NCI-H748 treated with DMSO at 0.1 percent for 48 hours (cell line): ENCODE measurements at places on chromosomes 7 and 10.

GRCh38 chr7:4820967-4821471 is 40.8 kb downstream of the PAPOLB start:
- no peak for DNase-seq

- DNase-seq = no peak
These were observed 27.7 kb upstream of the VIPR2 start for GRCh38 chr7:159172400-159172799.

DNA sequence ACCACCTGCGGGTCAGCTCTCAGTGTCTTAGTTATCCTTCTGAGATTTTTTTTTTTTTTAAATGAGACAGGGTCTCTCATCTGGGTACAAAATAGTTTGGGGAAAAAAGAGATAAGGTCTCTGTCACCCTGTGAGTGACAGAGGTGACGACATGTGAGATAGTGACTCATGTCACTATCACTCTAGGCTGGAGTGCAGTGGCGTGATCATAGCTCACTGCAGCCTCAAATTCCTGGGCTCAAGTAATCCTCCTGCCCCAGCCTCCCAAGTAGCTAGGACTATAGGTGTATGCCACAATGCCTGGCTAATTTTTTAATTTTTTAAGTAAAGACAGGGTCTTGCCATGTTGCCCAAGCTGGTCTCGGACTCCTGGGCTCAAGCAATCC is 10.4 kb downstream of the BLVRA start:
- DNase-seq = no peak

DNA sequence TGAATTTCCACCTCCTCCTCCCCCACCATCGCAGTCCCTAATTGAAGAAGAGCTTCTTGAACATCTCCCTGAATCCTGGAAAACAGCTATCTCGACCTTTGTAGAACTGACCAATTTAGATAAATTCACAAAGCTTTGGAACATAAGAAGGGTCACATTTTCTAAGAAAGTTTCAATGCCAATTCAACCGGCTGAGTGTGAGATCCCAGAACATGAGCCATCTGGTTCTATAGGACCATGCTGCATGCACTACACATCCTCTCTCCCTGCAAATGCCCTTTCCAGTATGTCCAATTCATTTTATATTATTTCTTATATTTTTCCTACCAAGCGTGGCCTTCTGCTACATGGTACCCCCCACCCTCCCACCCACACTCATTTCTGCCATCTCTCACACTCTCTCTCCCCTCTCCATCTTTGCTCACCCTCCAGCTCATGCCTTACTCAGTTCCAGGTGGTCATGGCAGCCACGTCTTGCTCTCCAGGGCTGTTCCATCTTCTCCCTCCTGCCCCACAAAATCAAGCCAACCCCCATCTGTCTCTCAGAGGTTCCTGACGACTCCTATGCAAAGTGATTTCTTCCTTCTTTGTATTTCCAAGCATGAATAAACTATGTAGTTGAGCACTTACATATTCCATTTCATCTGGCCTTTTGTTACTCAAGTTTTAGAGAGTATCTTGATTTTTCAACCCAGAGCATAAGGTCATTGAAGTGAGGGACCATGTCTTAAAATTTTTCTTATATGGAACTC is 19.3 kb downstream of the FRMD4A start:
- DNase-seq = no peak

- DNase-seq = no peak
These were observed 74.6 kb upstream of the LYZL2 start for GRCh38 chr10:30704026-30704600.

DNA sequence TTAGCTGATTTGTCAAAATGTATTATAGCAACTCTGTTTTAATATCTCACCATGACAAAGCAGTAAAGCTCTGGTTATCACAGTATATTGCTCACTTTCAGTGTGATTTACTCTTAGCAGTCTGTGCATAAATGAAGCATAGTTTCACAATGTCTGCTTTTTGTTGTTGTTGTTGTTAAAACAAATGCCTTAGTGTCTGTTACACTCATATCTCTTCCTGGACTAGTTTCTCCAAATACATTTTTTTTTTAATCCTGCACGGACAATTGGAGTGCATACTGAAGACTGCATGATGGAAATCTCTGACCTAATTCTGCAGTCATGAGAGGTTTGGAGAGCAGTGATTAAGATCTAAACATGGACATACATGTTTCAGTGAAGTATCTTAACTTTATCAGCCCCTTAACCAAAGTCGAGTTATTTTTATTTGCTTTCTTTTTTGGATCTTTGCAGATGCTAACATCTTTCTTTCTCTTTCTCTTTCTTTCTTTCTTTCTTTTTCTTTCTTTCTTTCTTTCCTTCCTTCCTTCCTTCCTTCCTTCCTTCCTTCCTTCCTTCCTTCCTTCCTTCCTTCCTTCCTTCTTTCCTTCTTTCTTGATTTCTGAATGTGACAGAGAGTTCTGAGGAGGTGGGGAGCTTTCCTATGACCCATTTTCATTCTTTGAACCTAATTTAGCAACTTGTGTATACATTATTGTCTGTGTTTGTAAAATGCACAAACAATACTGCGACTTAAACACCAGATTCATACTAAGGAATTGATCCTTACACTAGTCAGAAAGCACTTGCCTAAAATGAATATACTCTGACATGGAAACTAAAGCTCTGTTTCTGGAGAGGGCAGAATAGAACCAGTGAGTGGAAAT is 161.5 kb upstream of the AGR3 start:
- DNase-seq = no peak

DNA sequence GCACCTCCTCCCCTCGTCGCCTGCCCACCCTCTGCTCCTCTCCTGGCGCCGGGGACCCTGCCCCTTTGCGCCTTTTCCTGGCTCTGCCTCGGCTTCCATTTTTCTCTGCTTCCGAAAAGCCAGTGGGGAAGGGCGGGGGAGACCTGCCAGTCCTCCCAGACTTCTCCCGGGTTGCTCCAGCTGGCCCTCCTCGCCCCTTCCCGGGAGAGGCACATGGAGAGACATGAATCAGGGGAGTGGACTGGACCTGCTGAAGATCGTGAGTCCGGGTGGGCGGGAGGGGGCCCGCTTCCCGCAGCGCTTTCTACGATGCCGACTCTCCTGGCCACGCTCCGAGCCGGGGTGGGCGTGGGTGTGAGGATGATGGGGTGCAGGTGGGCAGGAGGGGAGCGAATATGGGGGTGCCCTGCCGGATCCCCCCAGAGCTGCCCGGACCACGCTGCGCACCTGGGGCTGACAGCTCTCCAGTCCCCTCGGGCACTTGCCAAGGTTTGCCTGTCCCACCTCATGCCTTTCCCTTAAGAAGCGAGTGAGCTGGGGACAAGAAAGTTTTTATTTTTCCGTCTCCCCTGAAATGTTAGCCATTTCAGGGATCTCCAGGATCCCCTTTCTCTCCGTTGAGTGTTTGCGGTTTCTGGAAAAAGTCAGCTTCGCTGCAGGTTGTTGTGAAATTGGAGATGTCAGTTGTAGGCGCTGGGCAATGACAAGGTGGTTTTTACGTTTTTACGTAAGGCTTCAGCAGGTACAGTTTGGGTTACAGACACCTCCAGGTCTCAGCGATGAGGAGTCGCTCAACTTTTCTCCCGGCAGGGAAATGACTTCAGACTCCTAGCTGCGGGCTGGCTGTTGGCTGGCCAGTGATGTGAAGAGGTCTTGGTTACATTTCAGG is 977 bp downstream of the CACNB2 start:
- no peak for DNase-seq

GRCh38 chr7:102080434-102081243 is 206.0 kb upstream of the SH2B2 start:
- DNase-seq = no peak
